ENCODE measurements at places on chromosomes 5 and 9.

GRCh38 chr5:52811067-52811749 lies 23.5 kb downstream of the ITGA1 start:
- no peak for DNase-seq

- no peak for DNase-seq
Measured at GRCh38 chr5:146880966-146881365, 2.4 kb upstream of the PPP2R2B start.

DNA sequence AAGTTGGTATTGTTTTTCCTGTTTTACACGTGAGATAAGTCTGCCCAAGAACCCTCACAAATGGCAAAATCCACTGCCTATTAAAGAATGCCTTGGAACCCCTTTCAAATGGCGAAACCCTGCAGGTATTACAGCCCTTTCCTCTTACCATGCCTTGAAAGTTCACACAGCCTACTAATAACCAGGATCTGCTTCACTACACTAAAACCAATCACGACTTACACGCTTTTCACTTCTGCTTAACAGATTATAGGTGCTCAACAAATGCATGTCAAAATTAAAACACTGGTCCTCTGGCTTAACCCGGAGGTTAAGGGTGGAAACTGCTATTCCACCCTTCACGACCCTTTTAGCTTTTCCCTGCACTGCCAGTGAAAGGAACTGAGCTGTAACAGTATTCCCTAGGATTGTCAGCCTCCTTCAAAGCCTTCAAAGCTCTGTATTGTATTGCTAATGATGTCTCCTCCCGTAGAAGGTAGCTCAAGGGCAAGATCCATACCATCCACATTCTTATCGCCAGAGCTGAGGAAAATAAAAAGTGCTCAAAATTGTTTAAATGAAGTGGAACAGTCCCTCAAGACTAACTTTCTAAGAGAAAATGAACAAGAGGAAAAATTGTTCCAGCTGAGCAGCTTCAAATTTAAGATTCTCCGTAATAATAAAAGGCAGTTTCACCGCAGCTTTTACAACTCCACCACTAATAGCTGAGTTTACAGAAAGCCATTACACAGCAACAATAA lies 997 bp downstream of the AUH start:
- no peak for DNase-seq

- DNase-seq: no peak
Measured at GRCh38 chr5:113058269-113058668, 81.7 kb downstream of the DCP2 start.

GRCh38 chr5:55363856-55364255 lies 56.1 kb downstream of the MTREX start:
- no peak for DNase-seq

DNA sequence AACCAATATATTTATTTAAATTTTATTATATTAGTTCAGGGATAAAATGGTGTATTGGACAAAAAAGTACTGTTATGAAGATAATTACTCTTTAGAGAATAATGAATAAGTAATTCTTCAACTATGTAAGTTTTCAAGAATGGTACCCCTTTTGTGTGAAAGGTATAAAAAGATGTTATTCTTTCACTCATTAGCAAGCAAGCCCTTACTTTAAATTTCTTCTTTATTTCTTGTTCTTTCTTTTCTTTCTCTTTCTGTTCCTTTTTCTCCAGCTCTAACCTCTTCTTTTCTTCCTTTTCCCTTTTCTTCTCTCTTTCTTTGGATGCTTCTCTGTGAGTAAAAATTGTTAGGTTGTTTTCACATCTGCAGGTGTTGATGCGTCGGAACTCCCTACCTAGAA lies 63.2 kb upstream of the RICTOR start:
- DNase-seq: no peak
